ENCODE measurements at places on chromosomes 1 and 21.

- no peak for DNase-seq
Observed at GRCh38 chr1:227793079-227793947, 22.2 kb upstream of the PRSS38 start.

DNA sequence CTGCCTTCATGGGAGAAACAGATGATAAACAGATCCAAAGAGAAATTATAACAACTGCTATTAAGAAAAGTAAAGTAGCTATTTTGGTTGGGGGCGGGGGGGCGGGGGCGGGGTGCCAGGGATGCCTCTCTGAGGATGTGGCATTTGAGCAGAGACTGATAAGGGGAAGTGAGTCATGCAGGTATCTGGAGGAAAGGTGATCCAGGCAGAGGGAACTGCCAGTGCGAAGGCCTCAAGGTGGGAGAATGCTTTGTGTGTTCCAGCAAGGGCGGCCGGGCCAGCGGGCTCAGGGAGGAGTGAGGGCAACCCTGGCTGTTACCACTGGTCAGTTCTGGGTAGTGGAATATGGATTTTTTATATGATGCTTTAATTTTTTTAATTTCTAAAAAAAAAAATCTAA is 7.0 kb upstream of the TNFRSF1B start:
- no peak for DNase-seq

- no peak for DNase-seq
Observed at GRCh38 chr1:85582687-85583591, 2.4 kb downstream of the CCN1 start.

GRCh38 chr1:5156416-5157120 is 502.2 kb downstream of the AJAP1 start:
- DNase-seq = no peak

- DNase-seq = no peak
Observed at GRCh38 chr21:34698270-34699015, 29.6 kb downstream of the CLIC6 start.

- no peak for DNase-seq
Observed at GRCh38 chr1:172971241-172971640, 79.5 kb downstream of the TNFSF18 start.

GRCh38 chr1:211788626-211789025 is 41.9 kb downstream of the LPGAT1 start:
- no peak for DNase-seq

DNA sequence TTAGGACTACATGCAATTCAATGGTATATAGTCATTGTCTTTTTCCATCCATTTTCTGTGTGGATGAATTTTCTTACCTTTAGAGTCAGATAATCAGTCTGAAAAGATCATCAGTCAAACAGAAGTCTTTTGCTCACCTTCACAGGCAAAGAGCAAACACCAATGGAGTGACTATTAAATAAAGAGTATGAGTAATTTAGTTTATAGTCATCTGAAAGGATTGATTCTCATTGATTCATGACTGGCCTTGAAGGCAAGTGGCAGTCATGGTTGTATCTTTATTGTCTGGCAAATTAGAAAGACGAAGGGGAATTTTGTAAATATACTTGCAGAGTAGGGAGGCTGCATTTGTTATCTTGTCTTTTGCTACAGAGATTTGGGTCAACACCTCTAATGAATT is 89.9 kb downstream of the EPB41 start:
- DNase-seq = no peak

DNA sequence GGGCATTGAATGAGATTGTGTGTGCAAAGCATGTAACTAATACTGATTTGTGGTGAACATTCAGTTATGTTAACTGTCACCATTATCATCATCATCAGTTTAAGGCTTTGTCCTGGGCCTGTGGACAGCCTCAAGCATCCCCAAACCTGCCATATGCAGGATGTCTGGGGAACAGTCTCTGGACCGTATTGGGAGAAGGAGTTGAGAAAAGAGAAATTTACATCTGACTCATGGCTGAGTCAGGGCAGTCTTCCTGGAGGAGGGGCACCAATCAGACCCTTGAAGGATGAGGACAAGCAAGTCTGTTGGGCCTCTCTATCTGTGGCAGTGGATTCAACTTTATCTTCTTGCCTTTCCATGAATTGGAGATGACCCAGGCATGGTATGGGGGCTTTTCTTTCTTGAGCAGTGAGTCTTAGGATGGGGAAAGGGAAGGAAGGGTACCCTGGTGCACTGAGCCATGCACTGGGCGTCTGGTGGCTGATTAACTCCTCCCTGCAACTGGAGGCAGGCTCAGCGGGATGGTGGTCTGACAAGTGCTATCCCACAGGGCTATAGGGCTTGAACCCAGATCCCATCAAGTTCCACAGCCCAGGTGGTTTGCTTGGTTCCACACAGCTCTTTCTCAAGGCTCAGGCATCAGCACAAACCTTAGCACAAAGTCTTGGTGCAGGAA is 2.9 kb downstream of the PADI3 start:
- DNase-seq = no peak

GRCh38 chr1:201206176-201206575 is 15.6 kb downstream of the IGFN1 start:
- DNase-seq = no peak

GRCh38 chr1:94528299-94528698 is 13.3 kb downstream of the F3 start:
- no peak for DNase-seq

DNA sequence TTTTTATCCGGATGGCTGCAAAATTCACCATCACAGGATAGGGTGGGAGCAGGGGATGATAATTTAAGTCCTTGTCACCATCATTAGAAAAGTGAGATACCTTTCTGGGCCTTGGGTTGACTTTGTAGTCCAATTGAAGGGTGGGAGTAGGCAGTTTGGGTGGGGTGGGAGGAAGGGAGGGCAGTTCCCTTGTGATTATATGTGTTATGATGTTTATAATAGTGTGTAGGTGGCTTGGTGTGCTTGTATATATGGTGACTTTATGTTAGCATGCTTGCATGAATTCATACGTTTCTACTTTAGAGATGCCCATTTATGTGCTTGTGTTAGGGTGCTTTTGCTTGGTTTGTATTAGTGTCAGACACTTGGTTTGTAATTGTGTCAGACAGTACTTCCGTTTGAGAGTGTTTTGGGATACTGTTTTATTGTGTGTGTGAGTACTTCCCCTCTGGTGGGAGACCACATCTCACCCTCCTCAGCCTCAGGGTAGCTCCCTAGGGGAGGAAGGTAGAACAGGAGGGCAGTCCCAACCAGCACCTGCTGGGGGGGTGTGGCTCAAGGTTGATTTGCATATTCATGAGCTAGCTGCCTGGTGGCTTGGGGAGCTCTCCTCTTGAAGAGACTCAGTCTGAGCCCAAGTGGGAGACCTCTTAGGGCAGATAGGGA is 6.3 kb upstream of the POU3F1 start:
- DNase-seq = no peak

- DNase-seq = no peak
Observed at GRCh38 chr1:243801378-243801777, 48.7 kb downstream of the AKT3 start.

GRCh38 chr21:36471254-36471723 is 8.6 kb downstream of the CLDN14 start:
- DNase-seq = no peak

DNA sequence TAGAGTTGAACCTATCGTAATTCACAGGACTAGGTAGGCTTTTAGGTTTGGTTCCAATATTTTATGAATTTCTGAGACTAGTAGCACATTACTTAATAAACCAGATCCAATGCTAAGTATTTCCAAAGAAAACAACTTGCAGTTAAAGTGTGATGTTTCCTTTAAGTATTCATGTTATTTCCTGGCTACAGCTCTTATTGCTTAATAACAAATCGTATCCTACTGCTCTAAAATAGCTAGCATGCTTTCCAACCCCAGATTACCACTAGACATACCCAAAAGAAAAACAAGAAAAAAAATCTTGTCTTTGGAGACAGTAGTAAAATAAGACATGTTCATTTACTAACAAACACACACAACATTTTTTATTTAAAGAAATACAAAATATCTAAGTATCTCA is 898 bp downstream of the KRTAP27-1 start:
- no peak for DNase-seq

GRCh38 chr1:244353551-244354091 is 98.1 kb downstream of the ADSS2 start:
- no peak for DNase-seq

- no peak for DNase-seq
Observed at GRCh38 chr1:34868230-34869049, 8.9 kb upstream of the SMIM12 start.

DNA sequence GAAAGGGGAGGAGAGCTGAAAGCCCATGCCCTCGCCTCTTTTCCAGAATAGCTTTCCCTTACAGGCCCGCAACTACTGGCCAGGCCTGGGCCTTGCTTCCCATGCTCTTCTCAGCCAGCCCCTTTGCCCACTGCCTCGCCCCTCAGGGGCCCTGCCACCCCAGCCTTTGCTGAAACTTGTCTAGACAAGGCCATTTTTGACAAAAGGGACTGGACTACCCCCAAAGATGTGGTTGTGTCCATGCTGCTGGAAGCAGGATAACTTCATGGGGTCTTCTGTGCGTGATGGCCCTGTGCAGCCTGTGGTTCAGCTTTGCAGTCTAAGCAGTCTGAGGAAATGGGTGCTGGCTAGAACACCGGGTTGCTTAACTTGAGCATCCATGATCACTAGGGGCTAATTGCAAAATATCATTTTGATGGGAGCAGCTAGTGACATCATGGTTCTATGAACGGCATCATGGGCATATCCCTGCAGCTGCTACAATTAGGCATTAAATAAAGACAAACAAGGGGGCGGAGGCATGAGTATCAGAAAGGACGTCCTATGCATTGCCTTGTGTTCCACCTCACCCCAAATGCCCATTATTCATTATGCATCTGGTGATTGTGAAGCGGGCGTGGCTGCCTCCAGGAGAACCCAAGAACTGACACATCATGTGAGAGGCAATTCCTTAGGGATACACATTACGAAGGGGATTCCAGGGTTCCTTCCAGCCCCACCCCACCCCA is 36.8 kb downstream of the NTPCR start:
- DNase-seq = no peak

DNA sequence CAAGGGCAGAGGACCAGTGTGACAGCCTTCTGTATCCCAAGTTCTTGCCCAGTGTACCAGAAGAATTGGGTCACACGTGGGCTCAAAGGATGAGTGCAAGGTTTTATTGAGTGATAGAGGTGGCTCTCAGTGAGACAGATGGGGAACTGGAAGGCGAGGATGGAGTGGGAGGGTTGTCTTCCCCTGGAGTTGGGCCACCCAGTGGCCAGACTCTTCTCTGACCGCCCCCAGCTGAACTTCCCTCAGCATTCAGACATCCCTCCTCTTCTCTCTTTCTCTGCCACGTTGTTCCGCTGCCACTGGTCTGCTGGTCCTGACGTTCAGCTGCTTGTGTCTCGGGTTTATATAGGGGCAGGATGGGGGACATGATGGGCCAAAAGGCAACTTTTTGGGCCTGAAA is 150.1 kb upstream of the IVNS1ABP start:
- no peak for DNase-seq

DNA sequence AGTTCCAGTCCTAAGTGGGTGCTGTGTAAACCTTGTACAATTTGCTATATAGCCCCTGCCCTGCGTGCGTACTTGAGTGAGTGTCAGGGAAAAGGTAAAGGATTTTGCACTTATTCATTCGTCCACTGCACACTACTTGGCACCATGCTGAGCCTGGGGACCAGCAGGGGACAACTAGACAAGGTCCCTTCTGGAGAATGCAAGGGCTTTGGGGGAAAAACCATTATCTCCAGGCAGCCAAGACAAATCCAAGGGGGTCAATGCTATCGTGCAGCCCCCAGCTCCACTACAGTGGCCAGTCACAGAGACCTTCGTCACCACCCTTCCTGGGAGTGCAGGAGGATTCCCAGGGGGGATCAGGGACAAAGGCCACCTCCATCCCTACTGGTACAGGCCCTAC is 39.7 kb downstream of the MATN1 start:
- no peak for DNase-seq

- no peak for DNase-seq
Observed at GRCh38 chr1:209389258-209389657, 194.3 kb upstream of the CAMK1G start.

DNA sequence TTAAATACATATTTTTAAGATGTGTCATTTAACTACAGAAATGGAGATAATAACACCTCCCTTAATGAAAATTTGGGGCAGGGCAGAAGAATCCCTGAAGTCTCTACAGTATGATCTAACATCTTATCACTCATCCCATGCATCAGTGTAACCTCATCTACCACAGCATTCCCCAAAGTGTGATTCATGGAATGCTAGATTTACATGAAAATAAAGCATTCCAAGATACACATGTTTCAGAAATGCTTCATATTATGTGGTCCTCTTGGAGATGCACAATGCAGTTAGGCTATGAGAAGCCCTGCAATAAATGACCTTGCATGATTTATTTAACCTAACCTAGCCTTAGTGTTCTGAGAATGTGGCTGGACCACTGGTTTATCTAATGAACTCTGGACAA is 166.9 kb upstream of the SYT6 start:
- DNase-seq = no peak

DNA sequence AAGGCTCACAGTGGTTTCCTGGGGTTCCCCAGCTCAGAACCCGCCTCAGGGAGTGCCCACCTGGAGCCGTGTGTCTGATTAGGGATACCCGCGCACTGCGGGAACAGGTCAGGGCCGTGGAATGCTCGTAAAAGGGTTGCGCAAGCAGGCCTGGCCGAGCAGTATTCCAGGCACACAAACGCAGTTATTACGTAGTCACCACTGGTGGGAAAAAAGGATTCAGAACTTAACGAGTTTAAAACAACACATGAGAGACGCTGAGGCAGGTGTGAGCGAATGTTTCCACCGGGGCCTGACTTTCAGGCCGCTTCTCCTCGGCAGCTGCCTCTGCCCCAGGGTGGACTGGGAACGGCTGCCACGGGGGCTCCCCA is 18.2 kb downstream of the PLCH2 start:
- DNase-seq = no peak

GRCh38 chr1:209647156-209647555 is 5.1 kb downstream of the LAMB3 start:
- DNase-seq = no peak

DNA sequence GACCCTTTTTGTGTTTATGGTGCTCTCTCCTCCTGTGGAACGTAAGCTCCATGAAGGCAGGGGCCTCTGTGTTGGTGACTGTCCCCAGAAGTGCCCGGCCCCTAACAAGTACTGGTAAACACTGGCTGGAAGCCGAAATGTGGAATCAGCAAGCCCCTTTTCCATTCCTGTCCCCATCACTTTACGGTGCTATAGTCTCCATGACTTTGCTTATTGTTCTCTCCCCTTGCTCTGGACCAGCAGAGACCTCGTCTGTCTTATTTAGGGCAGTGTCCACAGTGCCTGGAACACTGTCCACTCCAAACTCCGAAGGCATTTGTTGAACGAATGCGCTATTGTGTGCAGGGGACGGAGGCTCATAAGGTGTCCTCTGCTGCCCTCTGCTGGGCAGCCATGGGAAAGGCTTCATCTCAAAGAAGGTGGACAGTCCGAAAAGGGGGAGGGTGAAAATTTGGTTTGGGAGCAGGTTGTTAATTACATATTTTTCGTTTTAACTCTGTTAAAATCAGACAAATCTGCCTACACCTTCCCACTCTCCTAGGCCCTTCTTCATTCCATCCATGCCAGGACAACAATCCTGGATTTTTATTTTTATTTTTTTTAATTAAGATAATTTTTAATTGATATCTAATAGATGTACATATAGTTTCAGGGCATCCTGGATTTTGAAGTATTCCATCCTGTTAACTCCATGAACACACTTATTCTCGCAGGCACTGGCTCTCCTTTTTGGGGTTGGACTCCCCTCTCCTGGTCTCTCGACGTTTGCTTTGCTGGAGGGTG is 115.6 kb downstream of the PGBD5 start:
- no peak for DNase-seq

Measured in iPS DF 19.7 (cell line).